Effector memory CD8-positive, alpha-beta T cell (primary cell): ENCODE measurements at places on chromosomes 11 and 22.

GRCh38 chr22:44024288-44024921 is at the start of gene PARVB:
Gene PARVB, plus strand, starts transcription at chr22:44024302. Its CDS starts 38 bp downstream, at chr22:44024340.
- peak within 1 kb of the TSS; percentile 95 for H3K27ac ChIP-seq
- peaks cover 30% of the 10 kb centered on the region for H3K4me1 ChIP-seq
- H3K36me3 ChIP-seq: peaks cover 13% of the 10 kb centered on the region
- H3K4me3 ChIP-seq: peak within 1 kb of the TSS; percentile 83
- no peaks in the 10 kb centered on the region for H3K27me3 ChIP-seq
- DNase-seq: peak; percentile 25

DNA sequence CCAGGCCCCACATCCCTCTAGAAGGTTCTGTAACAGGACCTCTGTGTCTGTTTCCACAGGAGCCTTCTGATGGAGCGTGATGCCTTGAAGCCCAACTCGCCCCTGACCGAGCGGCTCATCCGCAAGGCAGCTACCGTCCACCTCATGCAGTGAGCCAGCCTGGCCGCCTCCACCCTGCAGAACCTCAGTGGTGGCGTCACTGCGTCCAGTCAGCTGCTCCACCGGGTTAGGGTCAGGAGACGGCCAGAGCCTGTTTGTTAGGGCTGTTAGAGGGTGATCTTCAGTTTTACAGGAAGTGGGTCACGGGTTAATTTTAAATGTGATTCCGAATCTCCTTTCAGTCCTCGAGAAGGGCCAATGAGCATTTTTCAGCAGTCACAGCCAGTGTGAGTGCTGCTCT is 3.9 kb upstream of the GTSE1 start:
- H3K36me3 ChIP-seq: peaks cover 61% of the 10 kb centered on the region
- H3K27me3 ChIP-seq: no peaks in the 10 kb centered on the region
- H3K27ac ChIP-seq: peak overlapping the region; percentile 88
- DNase-seq: no peak

GRCh38 chr22:25764270-25765015 is 22.5 kb downstream of the MYO18B start:
- H3K4me3 ChIP-seq: no peak overlapping the region
- peaks cover 4% of the 10 kb centered on the region for H3K36me3 ChIP-seq
- H3K27me3 ChIP-seq: peaks cover 11% of the 10 kb centered on the region
- no peak overlapping the region for H3K27ac ChIP-seq
- no peaks in the 10 kb centered on the region for H3K4me1 ChIP-seq

DNA sequence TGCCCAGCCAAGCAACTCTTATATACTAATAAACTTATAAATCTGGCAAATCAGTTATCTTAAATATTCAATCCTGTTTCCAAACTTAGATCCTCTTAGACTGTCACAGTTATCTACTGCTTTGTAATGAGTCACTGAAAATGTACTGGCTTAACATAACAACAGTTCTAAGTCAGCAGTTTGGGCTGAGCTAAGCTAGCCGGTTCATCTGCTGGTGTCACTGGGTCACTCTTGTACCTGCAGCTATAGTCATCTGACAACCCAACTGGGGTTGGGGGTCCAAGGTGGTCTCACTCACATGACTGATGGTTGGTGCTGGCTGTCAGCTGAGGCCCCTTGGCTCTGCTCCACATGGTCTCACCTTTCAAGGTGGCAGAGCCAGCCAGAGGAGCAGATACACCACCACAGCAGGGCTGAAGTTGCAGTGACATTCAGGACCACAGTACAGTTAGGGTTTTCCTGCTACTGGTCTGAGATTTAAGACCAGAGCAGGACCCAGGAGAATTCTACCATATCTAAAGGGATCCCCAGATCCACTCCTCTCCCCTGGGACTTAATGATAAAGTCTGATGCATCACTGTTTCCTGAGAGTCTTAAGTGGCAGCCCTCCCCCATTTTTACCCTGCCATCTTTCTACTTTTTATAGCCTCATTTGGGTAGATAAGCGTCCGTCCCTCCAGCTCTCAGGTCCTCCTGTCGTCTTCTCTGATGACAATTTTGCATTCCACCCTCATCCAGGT is 7.9 kb upstream of the MACROD1 start:
- H3K36me3 ChIP-seq: peaks cover 4% of the 10 kb centered on the region
- H3K4me3 ChIP-seq: no peak overlapping the region
- H3K27me3 ChIP-seq: no peaks in the 10 kb centered on the region
- H3K27ac ChIP-seq: no peak overlapping the region

DNA sequence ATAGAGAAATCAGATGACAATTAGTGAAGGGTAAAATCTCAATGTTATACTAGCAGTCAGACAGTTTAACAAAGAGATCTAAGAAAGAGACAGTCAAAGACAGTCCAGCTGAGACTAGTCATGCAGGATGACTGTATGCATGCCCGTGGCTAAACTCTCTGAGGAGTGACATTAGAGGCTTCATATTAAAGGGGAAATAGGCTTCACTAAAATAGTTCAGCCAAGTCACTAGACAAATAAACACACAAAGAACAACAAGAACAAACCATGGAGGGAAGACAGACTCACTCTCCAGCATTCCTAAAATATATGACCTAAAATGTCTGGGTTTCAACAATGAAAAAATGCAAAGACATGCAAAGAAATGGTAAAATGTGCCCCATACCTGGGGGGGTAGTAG is 18.6 kb upstream of the APLNR start:
- H3K27ac ChIP-seq: no peak overlapping the region
- H3K4me3 ChIP-seq: no peak overlapping the region
- H3K27me3 ChIP-seq: peaks cover 52% of the 10 kb centered on the region
- DNase-seq: no peak
- no peaks in the 10 kb centered on the region for H3K4me1 ChIP-seq

- H3K36me3 ChIP-seq: peaks cover 56% of the 10 kb centered on the region
- no peak for DNase-seq
- peak overlapping the region; percentile 71 for H3K27ac ChIP-seq
These were observed 1.5 kb downstream of the MAFF start for GRCh38 chr22:38203090-38203810.

- H3K36me3 ChIP-seq: no peaks in the 10 kb centered on the region
- no peak overlapping the region for H3K27ac ChIP-seq
These were observed 15.0 kb upstream of the ANO1 start for GRCh38 chr11:70063121-70063520.

DNA sequence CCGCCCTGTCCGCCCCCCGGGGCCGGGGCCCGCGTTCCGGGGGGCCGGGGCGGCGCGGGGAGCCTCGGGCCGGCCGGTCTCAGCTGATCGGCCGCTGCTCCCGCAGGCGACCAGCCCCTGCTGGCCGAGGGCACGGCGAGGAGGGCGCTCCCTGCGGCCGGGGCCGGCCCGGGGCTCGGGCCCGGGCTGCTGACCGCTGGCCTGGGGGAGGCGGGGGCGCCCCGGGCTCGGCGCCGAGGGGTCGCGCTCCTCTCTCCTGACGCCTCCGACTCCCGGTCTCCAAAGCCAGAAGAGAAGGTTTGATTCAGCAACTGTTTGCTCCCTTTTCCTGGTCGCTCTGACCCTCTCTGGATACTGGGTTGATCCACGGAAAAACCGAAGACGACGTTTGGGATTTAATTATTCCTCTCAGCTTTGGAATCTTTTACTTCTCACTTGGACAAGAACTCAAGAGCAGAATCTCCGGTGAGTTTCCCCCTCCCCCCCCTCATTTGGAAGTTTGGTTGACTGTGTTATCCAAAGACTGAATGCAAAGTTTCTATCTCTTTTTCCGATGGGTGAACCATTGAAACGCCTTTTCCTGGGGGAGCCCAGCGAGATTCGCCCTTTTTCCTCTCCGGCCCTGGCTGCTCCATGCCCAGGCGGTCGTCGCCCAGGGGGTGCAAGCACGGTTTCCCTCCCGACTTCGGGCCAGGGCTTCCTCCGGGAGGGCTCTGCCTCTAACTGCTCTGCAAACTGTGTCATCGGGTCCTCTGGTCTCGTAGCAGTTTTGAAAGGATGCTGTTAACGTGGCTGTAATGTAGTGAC is 725 bp downstream of the KDM2A start:
- H3K27me3 ChIP-seq: no peaks in the 10 kb centered on the region
- peak overlapping the region; percentile 99 for H3K4me3 ChIP-seq
- H3K4me1 ChIP-seq: peaks cover 27% of the 10 kb centered on the region
- H3K27ac ChIP-seq: peak overlapping the region; percentile 98
- peaks cover 36% of the 10 kb centered on the region for H3K36me3 ChIP-seq

DNA sequence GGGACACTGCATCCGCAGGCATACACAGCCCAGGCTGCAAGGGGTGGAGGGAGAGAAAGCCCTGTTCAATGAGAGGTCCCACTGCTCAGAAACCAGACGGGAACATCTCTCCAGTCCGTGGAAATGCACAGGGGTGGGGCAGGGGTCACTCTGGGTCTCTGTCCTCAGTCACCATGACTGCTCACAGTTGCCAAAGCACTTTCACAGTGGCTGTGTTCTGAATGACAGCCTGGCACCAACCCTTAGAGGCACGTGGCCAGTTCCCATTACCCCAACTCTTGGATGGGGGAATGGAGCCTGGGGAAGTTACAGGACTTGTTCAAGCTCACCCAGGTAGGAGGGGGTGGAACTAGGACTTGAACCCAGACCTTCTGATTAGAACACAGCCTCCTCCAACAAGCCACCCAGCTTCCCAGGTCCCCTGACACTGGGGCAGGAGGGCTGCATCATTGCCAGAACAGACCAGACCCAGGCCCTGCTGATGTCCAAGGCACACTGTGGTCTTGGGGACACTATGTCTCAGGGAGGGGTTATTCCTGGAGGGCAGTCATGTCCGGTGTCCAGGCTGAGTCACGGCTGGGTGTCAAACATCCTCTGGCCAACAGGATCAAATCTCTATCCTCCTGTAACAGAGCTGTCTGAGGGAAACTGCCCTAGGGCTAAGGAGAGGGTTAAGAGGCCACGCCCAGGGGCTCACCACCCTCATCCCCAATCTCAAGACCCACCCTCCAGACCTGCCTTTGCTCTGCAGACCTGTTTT is 8.2 kb downstream of the ZNF70 start:
- H3K27me3 ChIP-seq: no peaks in the 10 kb centered on the region
- H3K36me3 ChIP-seq: peaks cover 19% of the 10 kb centered on the region
- H3K4me3 ChIP-seq: no peak overlapping the region
- no peaks in the 10 kb centered on the region for H3K4me1 ChIP-seq

DNA sequence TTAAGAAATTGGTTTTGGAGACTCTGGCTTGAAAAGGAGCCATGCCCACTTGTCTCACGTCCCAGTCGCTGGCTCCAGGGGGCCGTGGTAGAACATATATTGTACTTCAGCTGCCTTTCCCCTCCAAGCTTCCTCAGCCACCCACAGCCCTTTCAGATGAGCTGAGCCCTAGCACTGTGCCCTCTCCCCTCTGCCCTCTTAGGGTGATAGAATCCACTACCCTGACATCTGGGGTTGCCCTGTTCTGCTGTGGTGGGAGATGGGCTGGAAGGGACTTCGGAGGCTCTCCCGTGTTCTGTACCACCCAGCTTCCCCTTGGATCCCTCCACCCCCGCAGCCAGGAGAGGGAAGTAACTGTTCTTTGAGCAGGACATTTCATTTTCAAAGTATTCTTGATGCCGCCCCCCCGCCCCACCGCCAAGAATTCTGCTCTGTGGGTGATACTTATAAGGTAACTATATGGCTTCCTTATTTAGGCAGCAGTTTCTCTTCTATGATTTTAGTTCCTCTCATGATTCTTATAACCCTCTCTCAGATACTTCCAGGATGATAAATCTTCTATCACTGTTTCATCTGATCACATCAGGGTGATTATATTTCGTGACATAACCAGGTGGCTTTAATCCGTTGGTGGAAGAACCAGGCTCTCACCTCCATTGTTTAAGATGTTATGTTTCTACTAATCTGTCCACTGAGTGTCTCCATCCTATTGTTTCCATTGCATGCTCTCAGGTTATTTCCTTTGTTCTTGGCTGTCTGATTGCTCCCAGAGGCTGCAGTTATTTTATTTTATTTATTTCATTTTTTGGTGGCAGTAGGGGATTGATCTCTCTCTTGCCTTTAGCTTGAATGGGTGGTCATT is 24.1 kb downstream of the ZBTB16 start:
- peaks cover 12% of the 10 kb centered on the region for H3K27me3 ChIP-seq
- H3K4me3 ChIP-seq: no peak overlapping the region
- DNase-seq: no peak
- H3K4me1 ChIP-seq: peaks cover 31% of the 10 kb centered on the region

DNA sequence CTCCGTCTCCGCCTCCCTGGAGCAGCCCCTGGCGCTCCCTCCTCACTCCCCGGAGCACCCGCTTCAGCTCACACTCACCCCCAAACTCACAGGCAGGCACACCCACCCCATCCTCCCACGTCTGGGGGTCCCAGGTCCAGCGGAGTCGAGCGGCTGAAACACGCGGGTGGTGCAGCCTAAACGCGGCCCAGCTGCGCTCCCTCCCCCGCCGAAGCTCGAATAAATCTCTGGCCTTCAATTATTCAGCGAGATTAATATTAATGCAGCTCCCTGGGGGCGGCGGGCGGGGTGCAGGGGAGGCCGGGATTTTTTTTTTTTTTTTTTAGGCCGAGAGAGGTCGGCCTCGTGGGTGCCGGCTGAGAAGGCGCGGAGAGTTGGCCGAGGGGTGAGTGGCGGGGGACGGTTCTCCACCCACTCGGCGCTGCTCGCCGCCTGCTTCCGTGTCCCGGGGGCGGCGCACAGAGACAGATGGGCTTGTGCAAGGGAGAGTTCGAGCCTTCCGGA is 524 bp upstream of the SLC1A2 start:
- peaks cover 5% of the 10 kb centered on the region for H3K36me3 ChIP-seq
- H3K4me1 ChIP-seq: peaks cover 3% of the 10 kb centered on the region
- peak overlapping the region; percentile 68 for H3K4me3 ChIP-seq
- peaks cover 87% of the 10 kb centered on the region for H3K27me3 ChIP-seq
- H3K27ac ChIP-seq: no peak overlapping the region

GRCh38 chr11:90512846-90513245 is 290.0 kb upstream of the CHORDC1 start:
- H3K4me3 ChIP-seq: no peak overlapping the region
- no peak overlapping the region for H3K27ac ChIP-seq
- no peaks in the 10 kb centered on the region for H3K27me3 ChIP-seq
- no peak for DNase-seq
- no peaks in the 10 kb centered on the region for H3K4me1 ChIP-seq

GRCh38 chr22:30878516-30879414 is 89.8 kb downstream of the MORC2 start:
- H3K36me3 ChIP-seq: no peaks in the 10 kb centered on the region
- peak overlapping the region; percentile 65 for H3K27ac ChIP-seq
- H3K4me3 ChIP-seq: no peak overlapping the region
- no peak for DNase-seq
- H3K27me3 ChIP-seq: no peaks in the 10 kb centered on the region
- no peaks in the 10 kb centered on the region for H3K4me1 ChIP-seq

- H3K27me3 ChIP-seq: peaks cover 23% of the 10 kb centered on the region
- H3K4me3 ChIP-seq: no peak overlapping the region
- H3K27ac ChIP-seq: no peak overlapping the region
- no peaks in the 10 kb centered on the region for H3K36me3 ChIP-seq
- peaks cover 21% of the 10 kb centered on the region for H3K4me1 ChIP-seq
These were observed 14.4 kb downstream of the TMPRSS6 start for GRCh38 chr22:37095113-37095512.
